NCI-H2081 (cell line): ENCODE measurements at places on chromosomes 11 and 22.

- no peak for DNase-seq
These were observed 15.6 kb downstream of the ARAP1 start for GRCh38 chr11:72736452-72737069.

GRCh38 chr11:114154271-114155047 is 94.9 kb downstream of the ZBTB16 start:
- no peak for DNase-seq

DNA sequence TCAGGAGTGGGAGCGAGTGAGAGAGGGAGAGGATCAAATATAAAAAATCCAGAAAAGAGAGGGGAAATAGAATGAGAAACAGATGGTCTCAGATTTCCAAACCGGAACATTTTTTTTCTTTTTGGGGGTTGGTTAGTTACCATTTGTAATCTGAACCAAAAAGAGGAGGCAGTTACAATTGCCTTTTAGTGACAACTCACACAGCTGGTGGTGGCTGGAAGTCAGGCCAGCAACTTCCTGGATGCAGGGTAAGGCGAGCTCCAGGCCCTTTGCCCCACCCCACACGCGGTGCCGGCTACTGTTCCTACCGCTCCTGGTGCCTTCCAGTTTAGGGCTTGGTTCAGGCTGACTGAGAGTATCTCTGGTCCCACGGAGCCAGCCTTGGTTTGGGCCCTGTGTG is 21.0 kb upstream of the UBASH3B start:
- peak; percentile 53 for DNase-seq

- no peak for DNase-seq
These were observed 35.0 kb upstream of the PRAME start for GRCh38 chr22:22593964-22594656.

GRCh38 chr22:40147388-40148176 is 30.1 kb upstream of the TNRC6B start:
- no peak for DNase-seq

DNA sequence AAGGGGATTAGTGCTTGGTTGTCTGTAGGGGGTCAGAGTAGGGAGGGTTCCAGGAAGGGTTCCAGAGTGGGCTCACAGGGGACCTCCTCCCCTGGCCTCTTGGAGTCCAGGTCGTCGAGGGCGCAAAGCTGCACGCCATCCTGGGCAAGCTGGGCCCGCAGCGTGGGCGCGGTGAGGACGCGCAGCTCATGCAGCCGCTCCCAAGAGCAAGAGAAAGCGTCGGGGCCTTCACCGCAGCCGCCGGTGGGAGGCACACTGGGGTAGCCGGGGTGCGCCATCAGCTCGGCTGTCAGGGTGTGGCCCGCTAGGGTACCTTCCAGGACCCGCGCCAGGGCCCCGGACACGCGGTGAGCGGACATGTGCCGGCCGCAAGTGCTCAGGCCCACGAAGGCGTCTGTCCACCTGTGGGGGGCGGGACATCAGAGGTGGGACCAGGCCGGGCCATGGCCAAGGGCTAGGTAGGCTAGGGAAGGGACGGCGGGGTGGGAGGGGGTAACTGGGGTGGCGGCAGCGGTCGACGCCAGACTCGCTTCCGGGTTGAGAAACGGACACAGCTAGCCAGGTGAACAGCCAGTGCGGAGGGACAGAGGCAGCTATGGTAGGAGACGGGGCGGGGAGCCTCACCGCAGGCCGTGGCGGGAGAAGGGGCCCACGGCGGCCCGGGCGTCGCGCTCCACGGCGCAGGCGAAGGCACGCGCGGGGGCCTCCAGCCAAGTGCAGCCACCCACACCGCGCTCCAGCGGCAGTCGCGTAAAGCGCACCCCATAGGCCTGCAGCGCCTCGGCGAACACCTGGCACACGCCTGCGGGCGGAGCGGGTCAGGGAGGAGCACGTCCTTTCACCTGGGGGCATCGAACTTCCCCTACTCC is 1.2 kb downstream of the YDJC start:
- no peak for DNase-seq

DNA sequence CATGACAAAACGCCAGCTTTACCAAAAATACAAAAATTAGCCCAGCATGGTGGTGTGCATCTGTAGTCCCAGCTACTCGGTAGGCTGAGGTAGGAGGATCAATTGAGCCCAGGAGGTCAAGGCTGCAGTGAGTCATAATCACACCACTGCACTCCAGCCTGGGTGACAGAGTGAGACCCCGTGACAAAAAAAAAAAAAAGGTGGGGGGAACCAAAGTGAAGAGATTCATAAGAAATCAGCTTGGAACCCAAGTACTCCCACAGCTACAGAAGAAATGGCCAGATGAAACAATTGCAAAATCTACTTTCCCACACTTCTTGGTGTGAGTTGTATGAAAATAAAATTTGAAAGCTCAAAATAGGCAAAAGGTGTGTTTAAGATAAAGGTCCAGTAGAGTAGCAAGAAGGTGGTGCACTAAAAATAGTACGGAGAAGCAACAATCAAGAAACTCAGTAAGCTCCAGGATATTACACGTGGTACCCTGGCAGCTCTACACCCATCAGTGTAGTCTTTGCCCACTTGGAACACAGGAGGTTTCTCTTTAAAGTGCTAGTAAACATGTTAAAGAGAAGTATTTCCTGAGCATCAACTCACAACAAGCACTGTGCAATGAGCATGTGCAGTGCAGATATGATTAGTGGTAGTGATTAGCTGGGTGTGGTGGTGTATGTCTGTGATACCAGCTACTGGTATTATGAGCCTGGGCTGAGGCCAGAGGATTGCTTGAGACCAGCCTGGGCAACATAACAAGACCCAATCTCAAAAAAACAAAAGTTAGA is 5.3 kb downstream of the HARBI1 start:
- DNase-seq: no peak

DNA sequence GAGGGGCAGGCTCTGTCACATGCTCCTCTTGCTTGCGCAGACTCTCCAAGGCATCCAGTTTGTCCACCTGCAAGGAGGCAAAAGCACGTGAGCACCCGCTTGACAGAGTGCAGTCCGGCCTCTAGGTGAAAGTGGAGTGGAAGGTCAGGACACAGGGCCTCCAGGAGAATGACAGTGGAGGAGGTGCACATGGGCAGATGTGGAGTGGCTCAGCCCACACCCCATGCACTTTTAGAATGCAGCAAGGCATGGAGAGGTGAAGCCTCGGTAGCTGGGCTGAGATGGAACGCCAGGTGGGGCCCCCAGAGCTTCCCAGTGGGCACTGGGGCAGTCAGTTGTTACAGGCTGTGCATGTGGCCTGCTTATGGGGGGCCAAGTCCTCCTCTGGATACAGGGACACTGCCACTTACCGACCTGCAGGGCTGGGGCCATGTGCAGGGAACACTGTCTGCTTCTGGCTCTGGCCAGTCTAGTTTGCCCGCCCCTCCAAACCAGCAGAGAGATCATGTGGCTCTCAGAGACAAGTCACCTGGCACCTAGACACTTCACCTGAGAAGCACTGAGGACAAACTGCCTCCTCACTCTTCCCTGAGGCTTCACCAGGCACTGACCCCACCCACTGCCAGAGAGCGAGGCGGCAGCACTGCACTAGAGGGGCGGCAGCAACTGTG is 2.3 kb upstream of the SLC25A1 start:
- DNase-seq: no peak

- no peak for DNase-seq
These were observed 283.1 kb upstream of the CTSC start for GRCh38 chr11:88620568-88621130.

DNA sequence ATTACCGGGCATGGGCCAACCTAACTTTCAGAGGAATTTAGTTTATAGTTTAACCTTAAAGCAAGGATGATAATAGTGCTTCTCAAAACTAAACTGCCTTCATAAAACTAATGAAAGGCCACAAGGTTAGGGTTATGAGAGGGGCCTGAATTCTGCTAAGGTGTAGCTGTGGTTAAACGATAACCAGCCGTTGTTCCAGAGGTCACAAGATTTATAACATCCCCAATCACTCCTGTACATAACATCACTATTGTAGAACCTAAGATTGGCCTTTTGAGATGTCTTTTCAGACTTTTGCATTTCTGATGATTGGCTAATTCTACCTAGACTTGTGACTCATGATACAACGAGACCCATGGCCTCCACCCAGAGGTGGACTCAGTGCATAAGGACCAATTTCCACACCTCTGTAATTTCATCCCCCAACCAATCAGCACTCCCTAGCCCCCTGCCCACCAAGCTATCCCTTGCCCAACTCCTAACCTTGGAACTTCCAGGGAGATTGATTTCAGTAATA is 69.8 kb downstream of the ADAMTS15 start:
- DNase-seq: no peak

DNA sequence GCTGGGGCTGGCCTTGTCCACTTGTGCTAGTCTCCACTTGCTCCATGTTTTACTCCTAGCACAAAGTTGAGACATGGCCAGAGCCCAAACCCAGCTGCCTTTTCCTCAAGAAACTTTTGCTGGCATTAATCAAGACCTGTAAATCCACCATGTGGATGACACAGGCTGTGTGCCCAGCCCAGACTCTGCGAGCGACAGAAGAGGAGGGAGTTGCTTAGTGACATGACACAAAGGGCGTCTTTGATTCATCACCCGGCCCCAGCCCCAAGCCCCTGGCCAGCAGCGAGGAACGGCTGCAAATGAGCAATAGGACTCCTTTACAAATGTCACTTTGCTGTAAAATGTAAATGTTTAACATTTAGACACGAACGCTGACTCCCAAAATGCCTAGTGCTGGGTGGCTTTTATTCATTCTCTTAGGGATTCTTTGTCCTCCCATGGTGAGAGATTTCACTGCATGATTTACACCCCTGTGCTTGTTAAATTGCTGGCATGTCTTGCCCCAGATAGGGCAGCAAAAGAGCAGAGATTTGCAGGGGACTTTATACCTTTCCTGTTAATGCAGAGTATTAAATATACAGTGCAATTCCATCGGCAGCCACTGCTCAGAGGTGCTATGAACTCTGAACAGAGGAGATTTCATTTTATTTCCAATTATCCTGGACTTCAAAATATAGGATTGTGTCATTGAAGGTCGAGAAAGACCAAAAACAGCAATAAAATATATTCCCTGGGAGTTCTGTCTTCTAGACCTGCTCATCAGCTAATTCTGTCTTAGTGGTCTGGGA is 263.6 kb upstream of the NCAM1 start:
- no peak for DNase-seq

DNA sequence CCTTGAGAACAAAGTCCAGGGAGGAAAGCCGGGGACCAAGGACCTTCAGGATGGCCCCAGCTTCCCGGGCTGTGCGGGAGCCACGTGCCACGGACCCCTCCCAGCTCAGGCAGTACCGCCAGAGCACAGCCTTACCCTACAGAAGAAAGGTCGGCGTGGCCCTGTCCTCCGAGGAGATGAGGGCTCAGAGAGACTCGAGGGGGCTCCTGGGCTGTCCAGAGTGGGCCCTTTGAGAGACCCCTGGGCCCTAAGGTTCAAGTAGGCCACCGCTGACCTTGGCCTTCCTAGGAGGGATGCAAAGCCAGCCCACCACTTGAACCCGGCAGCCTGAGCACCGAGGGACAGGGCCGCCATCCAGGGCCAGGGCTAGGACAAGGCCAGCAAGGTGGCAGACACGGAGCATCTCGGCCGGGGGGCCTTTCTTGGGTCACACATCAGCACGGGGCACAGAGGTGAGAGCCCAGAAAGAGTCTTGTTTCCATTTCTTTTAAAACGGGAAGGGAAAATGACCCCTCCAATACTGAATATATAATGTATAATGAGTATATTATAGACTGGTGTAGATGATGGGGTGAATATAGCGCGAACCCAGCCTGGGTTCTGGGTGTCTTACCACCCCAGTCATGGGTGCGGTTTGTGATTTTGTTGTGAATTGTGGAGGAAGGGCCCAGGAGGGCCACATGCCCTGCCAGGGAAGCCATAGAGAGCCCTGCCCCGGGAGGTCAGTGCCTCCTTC is 34.4 kb upstream of the PPARA start:
- DNase-seq: no peak
